Esophagus (tissue), 2 donors: ENCODE measurements at places on chromosomes 7 and 10. TPM values are rescaled to one million over a fixed set of nuclear protein-coding genes. Genes with fewer than 3 reads are reported as not detected.

CLCN1 gene
- 0.44 TPM for polyA plus RNA-seq

GNG11 gene
- polyA plus RNA-seq = 5.7 TPM

C7orf57 gene
- 0.73 TPM for polyA plus RNA-seq

PDIA4 gene
- polyA plus RNA-seq = 37.9 TPM

SUN3 gene
- polyA plus RNA-seq = 0.02 TPM

RELN gene
- 0.65 TPM for polyA plus RNA-seq

MYH16 gene
- 0.04 TPM for polyA plus RNA-seq

HOXA7 gene
- polyA plus RNA-seq = 1.5 TPM

EIF5AL1 gene
- 1.1 TPM for polyA plus RNA-seq

HMX2 gene
- polyA plus RNA-seq = not detected

CNTNAP2 gene
- 0.41 TPM for polyA plus RNA-seq

LIPM gene
- polyA plus RNA-seq = not detected

PKD2L1 gene
- not detected for polyA plus RNA-seq

THSD7A gene
- polyA plus RNA-seq = 0.18 TPM

MSMB gene
- polyA plus RNA-seq = 0.59 TPM

STAMBPL1 gene
- 1.9 TPM for polyA plus RNA-seq

VWDE gene
- polyA plus RNA-seq = 0.20 TPM
